ENCODE measurements at places on chromosomes 2 and 18. TPM values are rescaled to one million over a fixed set of nuclear protein-coding genes. Genes with fewer than 3 reads are reported as not detected.

The NT5C1B gene
- not detected for total RNA-seq

The IL1F10 gene
- total RNA-seq: not detected

The C1QL2 gene
- total RNA-seq: not detected

The HOXD12 gene
- total RNA-seq: not detected

The POTEE gene
- total RNA-seq: not detected

The SLC9A2 gene
- total RNA-seq: 0.57 TPM

The UGT1A4 gene
- total RNA-seq: not detected

The IL37 gene
- total RNA-seq: not detected

The DIS3L2 gene
- 13.3 TPM for total RNA-seq

The UGT1A7 gene
- not detected for total RNA-seq

The OSR1 gene
- total RNA-seq: 56.0 TPM

The TEX44 gene
- total RNA-seq: not detected

The FBXO11 gene
- 39.7 TPM for total RNA-seq

The IL36G gene
- not detected for total RNA-seq

The RAX gene
- not detected for total RNA-seq

The PLEK gene
- 7.0 TPM for total RNA-seq

The ITGA4 gene
- total RNA-seq: 5.9 TPM

The DSG1 gene
- total RNA-seq: 0.31 TPM

The NXPH2 gene
- total RNA-seq: not detected

The FANCL gene
- total RNA-seq: 22.5 TPM

The GKN1 gene
- total RNA-seq: not detected

The ELP2 gene
- 35.6 TPM for total RNA-seq

The MATN3 gene
- total RNA-seq: 0.67 TPM

The UGT1A10 gene
- not detected for total RNA-seq

The TRABD2A gene
- total RNA-seq: 2.0 TPM

The CTIF gene
- 31.4 TPM for total RNA-seq

The UNC80 gene
- total RNA-seq: under 0.01 TPM

The MALL gene
- total RNA-seq: 28.3 TPM

The MDH1B gene
- total RNA-seq: 2.3 TPM

The PTGR3 gene
- 29.6 TPM for total RNA-seq

The RTP5 gene
- not detected for total RNA-seq

The KIF5C gene
- total RNA-seq: 6.6 TPM

The ACAA2 gene
- 62.3 TPM for total RNA-seq

The TNFRSF11A gene
- 7.5 TPM for total RNA-seq

The TCF7L1 gene
- total RNA-seq: 13.0 TPM

The SCN3A gene
- total RNA-seq: 1.1 TPM

The ACMSD gene
- total RNA-seq: not detected

The IL1RN gene
- total RNA-seq: 2.8 TPM

The WDR33 gene
- total RNA-seq: 36.9 TPM

The SLC8A1 gene
- total RNA-seq: 167 TPM

The LIMS4 gene
- 4.7 TPM for total RNA-seq

The NEU2 gene
- not detected for total RNA-seq

The MAP3K19 gene
- total RNA-seq: not detected

The TMEM169 gene
- total RNA-seq: 0.78 TPM

All from gastroesophageal sphincter (tissue), 4 donors.